ENCODE measurements at places on chromosomes 7 and 10.

GRCh38 chr10:113718969-113719822 is 32.3 kb upstream of the PLEKHS1 start:
- DNase-seq: no peak

DNA sequence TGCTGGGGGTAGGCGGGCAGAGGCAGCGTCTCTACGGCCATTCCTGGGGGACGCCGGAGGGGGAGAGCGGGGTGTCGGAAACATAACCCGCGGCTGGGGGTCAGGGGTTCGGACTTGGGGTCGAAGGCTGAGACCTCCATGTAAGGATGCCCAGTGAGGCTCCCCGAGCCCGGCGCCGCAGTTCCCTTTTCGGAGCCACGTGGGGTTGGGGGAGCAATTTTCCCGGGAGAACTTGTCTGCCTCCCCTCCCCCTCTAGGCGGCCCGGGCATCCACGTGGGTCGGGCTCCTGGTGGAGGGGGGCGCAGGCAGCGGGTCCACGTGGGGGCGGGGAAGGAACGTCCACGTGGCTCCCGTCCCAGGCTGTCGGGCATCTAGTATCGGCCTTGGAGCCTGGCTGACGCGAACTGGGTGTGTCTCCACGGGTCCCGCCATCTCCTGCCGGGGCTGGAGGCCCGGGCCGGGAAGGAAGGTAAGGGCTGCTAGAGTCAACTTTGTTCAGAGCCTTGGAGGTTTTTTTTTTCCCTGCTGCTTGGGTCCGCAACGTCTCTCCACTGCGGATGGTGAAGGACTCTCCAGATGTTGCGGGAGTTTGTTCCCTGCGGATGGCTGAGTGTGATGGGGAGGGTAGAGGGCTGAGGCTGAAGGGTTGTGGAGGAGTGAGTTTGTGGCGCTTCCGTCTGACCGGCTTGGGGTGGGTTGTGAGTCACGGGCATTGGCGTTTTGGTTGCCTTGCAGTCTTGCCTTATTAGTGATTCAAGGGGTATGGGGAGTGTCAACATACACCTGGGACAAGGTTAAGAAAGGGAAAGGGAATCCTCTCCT is 744 bp downstream of the PPRC1 start:
- DNase-seq: peak; percentile 53

- no peak for DNase-seq
These were observed 7.7 kb downstream of the ACSM6 start for GRCh38 chr10:95201736-95202135.

- no peak for DNase-seq
These were observed 56.5 kb downstream of the RBM17 start for GRCh38 chr10:6145166-6145987.

DNA sequence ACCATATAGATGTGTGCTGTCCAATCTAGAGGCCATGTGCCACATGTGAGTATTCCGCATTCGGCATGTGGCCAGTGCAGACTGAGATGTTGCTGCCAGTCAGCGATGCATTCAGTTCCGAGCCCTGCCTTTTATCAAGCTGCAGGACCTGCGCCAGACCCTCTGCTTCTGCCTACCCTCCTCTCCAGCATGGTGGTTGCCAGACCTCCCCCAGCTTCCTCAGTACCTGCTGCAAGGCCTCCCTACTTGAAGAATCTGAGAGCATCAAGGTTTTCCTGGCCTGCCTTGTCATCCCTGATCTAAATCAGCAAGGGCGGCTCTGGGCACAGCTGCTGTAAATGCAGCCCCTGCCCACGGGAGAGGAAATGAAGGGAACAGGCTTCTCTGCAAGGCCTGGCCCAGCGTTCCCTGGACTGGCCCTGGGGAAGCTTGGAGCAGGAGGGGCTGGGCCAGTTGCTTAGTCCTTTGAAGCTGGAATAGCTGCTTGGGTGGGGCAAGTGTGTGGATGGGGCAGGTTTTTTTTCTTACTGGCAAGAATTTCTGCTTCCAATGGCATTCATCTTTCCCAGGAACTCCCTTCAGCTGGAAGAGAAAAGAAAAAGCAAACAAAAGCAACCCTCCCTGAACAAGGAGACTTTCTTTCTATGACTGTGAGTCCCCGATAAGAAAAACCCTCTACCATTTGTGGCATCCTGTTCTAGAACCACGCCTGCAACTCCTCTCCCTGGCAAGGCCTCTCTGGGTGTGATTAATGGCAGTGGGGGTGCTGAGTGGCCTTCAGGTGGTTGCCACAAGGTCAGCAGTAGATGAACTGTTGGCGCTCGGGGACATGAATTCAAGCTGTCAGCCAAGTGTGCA is 93.0 kb downstream of the NHLRC2 start:
- DNase-seq: no peak
